ENCODE measurements at places on chromosomes 12 and 14. TPM values are rescaled to one million over a fixed set of nuclear protein-coding genes. Genes with fewer than 3 reads are reported as not detected.

GRCh38 chr12:22653791-22654190 is 28.8 kb downstream of the ETNK1 start:
- H3K4me3 ChIP-seq: no peak overlapping the region
- no peak for DNase-seq
- no peaks in the 10 kb centered on the region for H3K27me3 ChIP-seq

DNA sequence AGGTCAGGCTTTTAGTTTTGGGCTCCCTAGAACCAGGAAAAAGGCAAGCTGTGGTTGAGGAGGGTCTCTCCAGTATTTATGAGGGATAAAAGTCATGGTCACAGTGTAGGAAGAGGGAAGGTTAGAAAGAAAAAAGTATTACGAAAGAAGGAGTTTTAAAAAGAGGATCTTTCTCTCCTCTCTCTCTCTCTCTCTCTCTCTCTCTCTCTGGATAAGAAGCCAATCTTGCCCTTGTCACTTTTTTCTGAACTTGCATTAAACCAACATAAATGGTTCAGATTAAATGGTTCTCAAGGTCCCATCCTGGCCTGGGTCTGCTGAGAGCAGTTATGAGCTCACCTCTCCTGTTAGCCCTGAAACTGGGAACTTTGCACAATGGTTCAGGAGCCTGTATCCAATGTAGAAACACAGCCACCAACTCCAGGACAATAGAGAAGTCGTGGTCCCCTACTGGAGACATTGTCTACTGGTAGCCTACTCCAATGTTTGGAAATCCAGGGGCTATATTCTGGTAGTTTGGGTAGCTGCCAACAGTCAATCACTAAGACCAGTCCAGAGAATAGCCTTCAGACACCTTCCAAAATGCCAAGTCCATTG is 131.9 kb downstream of the DAD1 start:
- no peak overlapping the region for H3K4me3 ChIP-seq
- no peak overlapping the region for H3K27ac ChIP-seq
- DNase-seq: no peak
- no peaks in the 10 kb centered on the region for H3K36me3 ChIP-seq
- H3K4me1 ChIP-seq: no peaks in the 10 kb centered on the region

GRCh38 chr12:79439175-79439825 is 251.5 kb downstream of the PAWR start:
- no peaks in the 10 kb centered on the region for H3K27me3 ChIP-seq

- H3K36me3 ChIP-seq: no peaks in the 10 kb centered on the region
- no peak overlapping the region for H3K4me3 ChIP-seq
- DNase-seq: no peak
- H3K27ac ChIP-seq: no peak overlapping the region
- H3K4me1 ChIP-seq: no peaks in the 10 kb centered on the region
Measured at GRCh38 chr14:56414236-56414635, 165.4 kb upstream of the TMEM260 start.

DNA sequence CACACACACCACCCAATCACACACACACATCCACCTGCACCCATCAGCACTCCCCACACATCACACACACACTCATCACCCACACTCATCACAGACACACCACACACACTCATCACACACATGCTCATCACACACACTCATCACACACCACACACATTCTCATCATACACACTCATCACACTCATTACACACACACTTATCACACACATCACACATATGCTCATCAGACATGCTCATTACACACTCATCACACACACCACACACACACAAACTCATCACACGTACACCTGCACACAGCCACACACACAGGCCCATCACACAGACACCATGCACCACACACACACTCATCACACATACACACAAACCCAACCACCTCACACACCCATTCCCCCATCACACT is 107.5 kb upstream of the C14orf180 start:
- no peak overlapping the region for H3K4me3 ChIP-seq
- no peaks in the 10 kb centered on the region for H3K27me3 ChIP-seq
- DNase-seq: no peak
- no peaks in the 10 kb centered on the region for H3K4me1 ChIP-seq
- no peak overlapping the region for H3K27ac ChIP-seq

GRCh38 chr14:68589447-68590200 is 203.2 kb downstream of the ZFP36L1 start:
- H3K27ac ChIP-seq: peak overlapping the region; percentile 87
- no peaks in the 10 kb centered on the region for H3K27me3 ChIP-seq
- DNase-seq: peak; percentile 66
- no peak overlapping the region for H3K4me3 ChIP-seq
- H3K36me3 ChIP-seq: no peaks in the 10 kb centered on the region

DNA sequence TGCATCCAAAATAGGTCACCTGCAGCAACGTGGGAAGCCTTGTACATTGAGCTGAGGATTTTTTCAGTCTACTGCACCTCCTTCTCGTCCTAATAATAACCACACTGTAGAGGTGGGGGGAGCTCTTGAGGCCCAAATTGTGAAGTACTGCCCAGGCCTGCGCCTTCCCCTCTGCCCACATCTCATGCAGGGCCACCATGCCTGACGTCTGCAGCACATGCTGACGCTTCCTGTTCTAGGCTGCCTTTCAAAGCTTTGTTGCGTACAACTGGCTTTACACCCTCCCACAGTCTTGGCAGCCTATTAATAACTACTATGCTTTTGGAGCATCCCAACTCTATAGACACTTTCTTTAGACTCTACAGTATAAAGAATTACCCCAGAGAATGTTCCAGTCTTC is 26.5 kb upstream of the TTC7B start:
- DNase-seq: no peak
- peaks cover 5% of the 10 kb centered on the region for H3K4me1 ChIP-seq
- H3K36me3 ChIP-seq: no peaks in the 10 kb centered on the region
- 0 out of 2 replicates have a peak, but pooled peaks cover 2% of the 10 kb centered on the region for H3K27me3 ChIP-seq
- H3K27ac ChIP-seq: no peak overlapping the region

DNA sequence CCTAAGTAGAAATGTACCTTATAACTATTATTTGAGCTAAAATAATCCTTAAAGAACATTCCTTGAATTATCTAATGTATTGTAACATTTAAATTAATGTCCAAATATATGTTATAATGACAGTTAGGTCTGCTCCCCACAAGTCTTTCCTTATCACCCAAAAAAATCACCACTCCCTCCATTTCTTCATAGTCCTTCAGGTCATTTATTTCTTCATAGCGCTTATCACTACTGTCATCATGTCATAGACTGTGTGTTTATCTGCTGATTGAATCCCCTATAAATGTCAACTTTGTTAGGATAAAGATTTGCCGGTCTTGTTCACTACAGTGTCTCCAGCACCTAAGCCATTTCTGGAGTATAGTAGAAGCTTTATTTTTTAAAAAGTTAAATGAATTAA is 12.0 kb downstream of the LUM start:
- H3K27ac ChIP-seq: peak overlapping the region; percentile 41
- no peak for DNase-seq
- H3K36me3 ChIP-seq: peaks cover 2% of the 10 kb centered on the region
- H3K4me3 ChIP-seq: no peak overlapping the region

Gene KRT8
- 14.2 TPM for total RNA-seq

Gene TNS2
- 10.6 TPM for total RNA-seq

Gene METTL25
- 3.0 TPM for total RNA-seq

DNA sequence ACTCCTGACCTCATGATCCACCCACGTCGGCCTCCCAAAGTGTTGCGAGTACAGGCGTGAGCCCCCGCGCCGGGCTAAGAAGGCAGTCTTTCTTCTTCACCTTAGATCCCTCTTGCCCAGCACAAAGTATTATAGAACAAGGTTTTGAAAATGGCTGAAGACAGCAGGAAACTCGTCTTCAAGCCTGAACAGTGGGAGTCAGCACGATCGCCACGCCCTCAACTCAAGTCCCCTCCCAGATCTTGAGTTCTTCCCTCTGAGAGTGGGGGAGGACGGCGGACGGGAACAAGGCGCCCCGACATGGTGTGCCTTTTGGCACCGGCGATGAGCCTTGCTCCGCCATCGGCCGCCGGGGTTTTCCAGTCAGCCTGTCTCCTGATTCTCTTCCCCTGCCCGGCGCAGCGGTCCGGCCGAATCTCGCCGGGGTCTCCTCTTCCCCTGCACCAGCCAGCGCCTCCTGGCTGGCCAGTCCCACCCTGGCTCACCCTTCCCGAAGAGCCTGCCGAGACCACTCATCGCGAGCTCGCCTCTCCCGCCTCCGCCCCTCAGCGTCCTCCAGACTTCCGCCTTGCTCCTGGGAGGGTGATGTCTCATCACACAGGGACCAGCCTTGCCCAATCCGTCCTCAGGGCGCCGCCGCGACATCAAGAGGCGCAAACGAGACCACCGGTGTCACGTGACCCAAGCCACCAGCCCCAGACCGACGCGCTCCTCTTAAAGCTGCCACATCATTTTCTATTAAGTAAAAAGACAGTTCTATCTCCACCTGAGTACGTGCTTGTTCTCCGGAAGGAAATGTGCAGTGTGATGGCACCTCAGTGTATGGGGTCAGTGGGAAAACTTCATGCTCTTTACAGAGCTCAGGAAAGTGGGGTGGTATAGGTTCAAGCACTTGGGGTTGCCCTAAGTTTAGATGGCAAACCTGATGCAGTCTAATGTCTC is at the start of gene CHMP4A:
Gene CHMP4A (minus strand): TSS at position 565 of the 942 bp plus-strand sequence. CDS start 49 bp downstream, at position 516.
- DNase-seq: peak; percentile 99
- H3K4me1 ChIP-seq: peaks cover 2% of the 10 kb centered on the region
- peak within 1 kb of the TSS; percentile 79 for H3K4me3 ChIP-seq
- peak within 1 kb of the TSS; percentile 94 for H3K27ac ChIP-seq
- H3K27me3 ChIP-seq: no peaks in the 10 kb centered on the region

Gene SAMD4A
- 36.7 TPM for total RNA-seq

Gene SIX6
- not detected for total RNA-seq

DNA sequence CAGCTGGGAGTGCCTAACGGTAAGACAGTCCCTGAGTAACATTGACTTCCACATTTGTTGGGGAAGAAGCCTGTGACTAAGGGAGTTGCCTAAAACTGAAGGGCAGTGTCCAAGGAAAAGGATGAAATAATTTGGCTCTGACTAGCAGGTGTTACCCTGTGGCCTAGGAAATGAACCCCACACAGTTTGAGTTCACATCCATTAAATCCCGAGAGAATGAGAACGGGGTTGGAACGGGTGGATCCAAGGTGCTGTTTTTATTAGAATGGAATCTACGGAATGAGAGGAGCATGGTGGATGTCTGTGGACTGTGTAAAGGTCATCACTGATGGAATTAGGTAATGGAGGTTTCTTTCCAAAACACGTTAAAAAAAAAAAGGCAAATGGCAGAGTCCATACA is 324.0 kb downstream of the MED13L start:
- peaks cover 4% of the 10 kb centered on the region for H3K36me3 ChIP-seq
- H3K4me3 ChIP-seq: no peak overlapping the region
- DNase-seq: no peak
- no peaks in the 10 kb centered on the region for H3K27me3 ChIP-seq
- H3K4me1 ChIP-seq: no peaks in the 10 kb centered on the region
- no peak overlapping the region for H3K27ac ChIP-seq

DNA sequence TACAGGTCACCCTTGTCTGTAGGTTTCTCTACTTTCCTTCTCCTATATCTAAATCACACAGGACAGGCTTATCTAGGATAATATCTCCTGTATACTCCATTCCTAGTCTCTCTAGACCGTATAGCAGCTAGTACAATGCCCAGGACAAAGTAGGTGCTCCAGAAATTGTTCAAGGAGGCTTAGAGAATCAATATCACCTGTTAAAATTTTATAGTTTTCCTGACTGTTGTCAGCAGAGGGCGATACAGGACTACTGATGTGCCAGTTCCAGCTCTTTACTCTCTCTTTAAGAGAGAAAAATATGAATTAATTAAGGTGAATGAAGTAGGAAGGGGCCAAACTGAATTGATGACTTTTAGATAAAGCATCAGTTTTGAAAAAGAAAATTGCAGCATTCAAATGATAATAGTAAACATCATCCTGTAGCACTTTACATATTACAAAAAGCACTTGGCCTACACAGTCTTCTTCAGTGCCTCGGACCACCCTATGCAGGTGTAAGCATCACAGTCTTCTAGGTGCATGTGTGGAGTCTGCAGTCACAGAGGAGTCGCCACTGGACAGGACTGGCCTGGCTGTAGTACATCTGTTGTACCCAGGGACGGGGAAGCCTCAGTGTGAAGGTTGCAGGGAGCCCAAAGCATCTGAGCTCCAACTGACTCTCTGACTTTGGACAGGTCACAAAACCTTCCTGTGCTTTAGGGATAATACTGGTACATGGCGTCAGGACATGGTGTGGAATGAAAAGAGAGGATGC is 61.9 kb upstream of the MAX start:
- DNase-seq: peak; percentile 61
- H3K27me3 ChIP-seq: no peaks in the 10 kb centered on the region
- peaks cover 5% of the 10 kb centered on the region for H3K4me1 ChIP-seq
- H3K27ac ChIP-seq: no peak overlapping the region
- H3K36me3 ChIP-seq: no peaks in the 10 kb centered on the region

DNA sequence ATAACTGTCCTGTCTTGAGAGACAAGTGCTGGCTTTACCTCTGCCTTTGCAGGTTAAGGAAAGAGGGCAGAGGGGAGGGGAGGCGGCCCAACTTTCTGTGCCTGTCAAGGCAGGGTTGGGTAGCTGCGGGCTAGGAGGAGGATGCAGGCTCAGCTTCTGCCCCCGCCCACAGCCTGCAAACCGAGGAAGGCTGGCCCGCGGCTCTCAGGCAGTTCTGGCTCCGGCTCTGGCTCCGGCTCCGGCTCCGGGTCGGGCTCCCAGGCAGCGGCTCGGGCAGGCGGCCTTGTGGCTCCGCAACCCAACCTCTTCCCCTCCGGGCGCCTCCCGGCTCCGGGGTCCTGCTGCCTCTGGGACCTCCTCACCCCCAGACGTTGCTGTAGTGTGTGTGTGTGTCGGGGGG is 92.9 kb downstream of the TMEM30B start:
- no peak for DNase-seq
- no peaks in the 10 kb centered on the region for H3K27me3 ChIP-seq
- H3K4me1 ChIP-seq: peaks cover 34% of the 10 kb centered on the region
- peak overlapping the region; percentile 79 for H3K27ac ChIP-seq

GRCh38 chr12:48972213-48972951 is 847 bp upstream of the WNT10B start:
- no peak overlapping the region for H3K4me3 ChIP-seq
- peaks cover 75% of the 10 kb centered on the region for H3K27me3 ChIP-seq
- no peaks in the 10 kb centered on the region for H3K36me3 ChIP-seq

GRCh38 chr12:6921996-6922946 is 5.5 kb upstream of the ATN1 start:
- H3K27me3 ChIP-seq: no peaks in the 10 kb centered on the region
- DNase-seq: no peak
- no peak overlapping the region for H3K27ac ChIP-seq
- no peak overlapping the region for H3K4me3 ChIP-seq
- peaks cover 41% of the 10 kb centered on the region for H3K36me3 ChIP-seq

Gene FOXM1
- 16.9 TPM for total RNA-seq

Gene SSPN
- total RNA-seq: 7.8 TPM

Gene DHRS2
- total RNA-seq: 0.18 TPM

Gene RNASE9
- not detected for total RNA-seq

Data from IMR-90 (cell line).